IPS DF 19.7 (cell line): ENCODE measurements at places on chromosomes 2 and 18.

GRCh38 chr2:68987021-68987503, 12.6 kb downstream of the GKN1 start:
- DNase-seq = no peak

DNA sequence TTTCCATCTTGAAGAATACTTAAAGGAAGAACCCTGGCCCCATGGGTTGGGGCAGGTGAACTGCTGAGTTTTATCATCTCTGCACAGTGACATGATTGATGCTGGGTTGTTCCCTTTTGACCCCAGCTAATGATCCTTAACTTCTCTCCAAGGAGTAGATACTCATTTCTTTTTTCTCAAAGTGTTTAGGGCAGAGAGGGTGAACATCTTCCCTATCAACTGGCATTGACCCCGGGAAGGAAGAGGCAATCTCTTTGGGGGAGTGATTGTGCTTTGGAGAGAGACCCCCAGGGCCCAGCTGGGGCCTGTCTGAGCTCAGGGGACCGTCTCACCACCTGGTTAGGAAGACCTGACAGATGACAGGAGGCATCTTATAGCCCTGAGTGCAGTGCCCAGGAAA, 190.6 kb downstream of the FHOD3 start:
- no peak for DNase-seq

- DNase-seq = no peak
Observed at GRCh38 chr2:10891390-10891789, 20.3 kb upstream of the KCNF1 start.

GRCh38 chr2:206533977-206534376, 90.6 kb downstream of the ADAM23 start:
- DNase-seq = no peak

DNA sequence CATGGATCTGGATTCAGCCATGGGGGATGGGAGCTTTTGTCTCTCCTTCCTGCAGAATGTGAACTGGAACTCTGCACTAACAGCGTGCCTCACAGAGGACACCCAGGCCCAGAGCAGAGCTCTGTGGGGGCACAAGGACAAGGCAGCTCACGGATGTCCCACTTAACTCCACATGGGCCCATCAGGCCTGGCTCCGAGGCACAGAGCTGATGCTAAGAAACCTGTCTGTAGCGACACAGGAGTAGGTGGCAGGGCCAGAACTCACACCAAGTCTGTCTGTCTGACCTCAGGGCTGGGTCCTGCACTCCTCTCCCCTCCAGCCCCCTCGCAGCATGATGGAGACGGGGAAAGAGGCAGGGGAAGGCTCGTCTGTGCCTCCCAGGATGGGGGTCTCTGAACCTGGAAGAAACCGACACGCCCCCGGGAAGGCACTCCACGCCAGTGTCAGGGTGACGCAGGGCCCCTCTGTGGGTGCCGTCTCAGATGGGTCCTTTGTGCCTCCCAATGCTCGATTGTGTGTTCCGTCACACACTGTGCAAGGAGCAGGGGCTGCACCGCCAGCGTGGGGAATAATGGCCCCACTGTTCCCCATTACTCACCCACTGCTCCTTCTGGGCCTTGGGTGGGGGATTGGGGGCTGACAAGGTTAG, 36.6 kb downstream of the FAM178B start:
- no peak for DNase-seq

DNA sequence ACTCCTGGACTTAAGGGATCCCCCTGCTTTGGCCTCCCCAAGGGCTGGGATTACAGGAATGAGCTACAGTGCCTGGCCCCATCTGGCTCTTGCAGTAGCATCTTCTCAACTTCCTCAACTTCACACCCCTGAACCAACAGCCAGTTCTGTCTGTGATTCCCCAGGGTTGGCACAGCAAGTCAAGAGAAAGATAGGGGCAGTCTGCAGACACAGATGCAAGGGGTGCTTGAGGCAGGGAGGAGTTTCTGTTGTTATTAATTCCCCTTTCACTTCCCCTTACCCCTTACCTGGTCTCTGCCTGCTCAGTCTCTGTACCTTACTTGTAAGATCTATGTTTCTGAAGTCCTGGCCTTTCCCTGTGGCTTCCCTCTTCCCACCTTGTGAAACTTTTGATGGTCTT, 54.1 kb upstream of the MEX3C start:
- DNase-seq = no peak
